Activated CD8-positive, alpha-beta memory T cell treated with anti-CD3 and anti-CD28 coated beads for 24 hours (primary cell): ENCODE measurements at places on chromosomes 16 and 17.
A peak's percentile ranks its signal among the peaks of the same experiment; 100 is the strongest.

GRCh38 chr17:54863176-54863575 lies 37.5 kb upstream of the TOM1L1 start:
- no peak for DNase-seq

- no peak for DNase-seq
Observed at GRCh38 chr17:41967921-41968578, 1.5 kb downstream of the CNP start.

GRCh38 chr16:68400083-68400923 lies 48.0 kb downstream of the SMPD3 start:
- no peak for DNase-seq

- no peak for DNase-seq
Observed at GRCh38 chr16:31754998-31755615, 118.5 kb upstream of the ZNF267 start.

GRCh38 chr17:4161967-4162305 lies 18.9 kb downstream of the CYB5D2 start:
- no peak for DNase-seq

DNA sequence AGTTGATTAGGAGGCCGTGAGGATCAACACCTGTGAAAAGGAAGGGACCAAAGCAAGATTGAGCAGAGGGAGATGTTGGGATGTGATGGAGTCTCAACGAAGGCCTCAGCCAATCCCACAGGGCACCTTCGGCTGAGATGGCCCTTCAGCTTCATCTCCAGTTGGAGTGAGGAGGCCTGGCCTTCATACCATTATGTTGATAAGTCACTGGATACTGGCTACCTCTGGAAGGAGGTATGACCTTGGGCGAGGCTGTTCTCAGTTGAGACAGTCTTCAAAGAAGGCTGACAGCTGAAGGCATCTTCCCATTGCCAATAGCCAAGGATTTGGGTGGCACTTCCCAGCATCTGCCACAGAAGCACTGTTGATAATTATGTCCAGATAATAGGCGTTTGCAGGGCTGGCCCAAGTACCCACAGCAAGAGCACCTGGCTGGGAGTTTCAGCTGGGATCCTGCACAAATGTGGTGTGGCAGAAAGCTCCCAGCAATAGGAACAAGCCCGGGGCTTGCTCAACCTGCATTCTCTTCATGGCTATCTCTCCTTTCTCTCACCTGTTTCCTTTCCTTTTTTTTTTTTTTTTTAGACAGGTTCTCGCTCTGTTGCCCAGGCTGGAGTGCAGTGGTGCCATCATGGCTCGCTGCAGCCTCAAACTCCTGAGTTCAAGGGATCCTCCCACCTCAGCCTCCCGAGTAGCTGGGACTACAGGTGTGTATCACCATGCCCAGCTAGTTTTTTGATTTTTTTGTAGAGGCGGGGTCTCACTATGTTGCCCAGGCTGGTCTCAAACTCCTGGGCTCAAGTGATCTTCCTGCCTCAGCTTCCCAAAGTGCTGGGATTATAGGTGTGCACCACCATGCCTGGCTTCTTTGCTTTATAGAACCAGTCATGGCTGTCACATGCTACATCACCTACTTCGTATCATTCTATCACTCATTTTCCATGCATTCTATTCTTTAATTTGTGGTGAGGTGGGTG lies 18.2 kb upstream of the MAP3K14 start:
- peak; percentile 33 for DNase-seq

- peak; percentile 74 for DNase-seq
Observed at GRCh38 chr17:21286909-21287702, 2.6 kb downstream of the MAP2K3 start.

GRCh38 chr17:79911430-79912399 lies 72.5 kb upstream of the CBX4 start:
- DNase-seq: no peak

DNA sequence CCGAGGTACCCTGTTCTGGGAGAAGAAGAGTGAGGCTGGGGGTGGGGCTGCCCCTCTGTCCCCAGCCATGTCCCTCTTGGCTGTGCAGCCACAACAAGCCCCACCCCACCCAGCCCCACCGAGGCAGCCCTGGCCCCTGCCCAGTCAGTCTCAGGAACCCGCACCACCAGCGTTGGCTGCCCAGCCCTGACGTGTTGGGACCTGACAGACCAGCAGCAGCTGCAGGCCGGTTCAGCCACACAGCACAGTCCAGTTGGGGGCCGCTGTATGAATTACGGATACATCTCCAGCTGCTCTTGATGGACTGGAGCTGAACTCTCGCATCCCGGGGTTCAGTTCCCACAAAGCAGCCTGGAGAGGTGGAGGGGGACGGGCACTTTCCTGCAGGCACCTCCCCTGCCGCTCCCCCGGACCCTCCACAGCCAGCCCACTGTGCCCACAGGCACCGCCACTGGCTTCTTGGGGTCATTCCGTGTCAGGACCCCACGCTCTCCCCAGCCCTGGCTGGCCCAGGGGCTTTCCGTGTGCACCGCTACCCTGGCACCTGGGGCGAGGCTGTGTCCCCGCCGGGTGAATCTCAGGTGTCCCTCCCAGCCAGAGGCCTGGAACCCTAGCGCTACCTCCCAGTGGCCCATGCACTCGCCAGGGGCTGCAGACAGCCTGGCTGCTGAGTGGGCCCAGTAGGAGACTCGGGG lies 7.1 kb downstream of the CDH15 start:
- no peak for DNase-seq

GRCh38 chr17:75047398-75048098 lies 523 bp downstream of the KCTD2 start:
- DNase-seq: peak; percentile 74

GRCh38 chr16:88329726-88330700 lies 52.7 kb upstream of the ZNF469 start:
- no peak for DNase-seq

DNA sequence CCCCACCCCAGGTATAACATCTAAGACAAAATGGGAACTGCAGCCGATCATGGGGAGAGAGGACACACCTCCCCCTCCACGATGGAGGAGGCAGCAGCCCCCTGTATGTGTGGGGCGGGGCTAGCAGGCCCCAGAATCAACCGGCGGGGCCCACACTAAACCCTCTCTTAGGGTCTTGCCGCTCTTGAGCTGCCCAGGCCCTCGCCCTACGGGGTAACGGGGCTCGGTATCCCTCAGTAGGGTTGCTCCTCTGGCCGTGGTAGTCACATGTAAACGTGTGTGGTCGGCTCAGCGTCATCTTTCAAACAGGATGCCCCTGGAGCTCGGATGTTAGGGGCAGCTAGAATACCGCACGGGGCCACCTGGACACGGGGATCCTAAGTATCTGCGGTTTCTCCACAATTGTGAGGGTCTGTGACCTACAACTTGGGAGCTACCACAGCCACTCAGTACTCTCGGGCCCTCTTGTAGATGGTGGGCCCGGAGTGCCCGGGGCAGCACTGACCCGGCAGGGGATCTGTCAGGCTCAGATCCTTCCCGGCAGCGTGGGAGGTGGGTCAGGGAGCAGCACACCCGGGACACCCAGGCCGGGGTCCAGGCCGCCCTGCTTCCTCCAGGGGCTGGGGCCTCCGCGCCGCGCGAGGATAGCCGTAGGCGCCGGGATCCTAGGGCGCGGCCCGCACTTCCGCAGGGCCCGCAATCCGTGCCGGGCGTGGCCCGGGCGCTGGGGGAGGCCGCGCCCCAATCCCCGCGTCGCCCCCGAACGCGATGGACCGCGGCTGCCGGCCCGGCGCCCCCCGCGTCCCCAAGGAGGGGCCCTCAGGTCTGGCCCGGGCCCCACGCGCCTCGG lies 781 bp downstream of the ARHGDIA start:
- peak; percentile 83 for DNase-seq

GRCh38 chr17:57747221-57748017 lies 2.3 kb upstream of the CCDC182 start:
- DNase-seq: peak; percentile 65

DNA sequence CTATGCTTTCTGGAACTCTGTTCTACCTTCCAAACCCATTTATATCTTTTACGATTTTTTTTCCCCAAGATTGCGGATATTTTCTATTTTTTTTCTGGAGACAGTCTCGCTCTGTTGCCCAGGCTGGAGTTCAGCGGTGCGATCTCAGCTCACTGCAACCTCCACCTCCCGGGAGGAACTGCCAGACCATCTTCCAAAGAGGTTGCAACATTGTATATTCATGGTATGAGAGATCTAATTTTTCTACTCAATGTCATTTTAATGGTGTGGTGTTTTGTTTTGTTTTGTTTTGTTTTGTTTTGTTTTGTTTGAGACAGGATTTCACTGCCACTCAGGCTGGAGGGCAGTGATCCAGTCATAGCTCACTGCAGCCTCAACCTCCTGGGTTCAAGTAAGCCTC lies 8.5 kb upstream of the BMERB1 start:
- DNase-seq: no peak

- no peak for DNase-seq
Observed at GRCh38 chr17:49452661-49453060, 38.0 kb upstream of the PHB1 start.

DNA sequence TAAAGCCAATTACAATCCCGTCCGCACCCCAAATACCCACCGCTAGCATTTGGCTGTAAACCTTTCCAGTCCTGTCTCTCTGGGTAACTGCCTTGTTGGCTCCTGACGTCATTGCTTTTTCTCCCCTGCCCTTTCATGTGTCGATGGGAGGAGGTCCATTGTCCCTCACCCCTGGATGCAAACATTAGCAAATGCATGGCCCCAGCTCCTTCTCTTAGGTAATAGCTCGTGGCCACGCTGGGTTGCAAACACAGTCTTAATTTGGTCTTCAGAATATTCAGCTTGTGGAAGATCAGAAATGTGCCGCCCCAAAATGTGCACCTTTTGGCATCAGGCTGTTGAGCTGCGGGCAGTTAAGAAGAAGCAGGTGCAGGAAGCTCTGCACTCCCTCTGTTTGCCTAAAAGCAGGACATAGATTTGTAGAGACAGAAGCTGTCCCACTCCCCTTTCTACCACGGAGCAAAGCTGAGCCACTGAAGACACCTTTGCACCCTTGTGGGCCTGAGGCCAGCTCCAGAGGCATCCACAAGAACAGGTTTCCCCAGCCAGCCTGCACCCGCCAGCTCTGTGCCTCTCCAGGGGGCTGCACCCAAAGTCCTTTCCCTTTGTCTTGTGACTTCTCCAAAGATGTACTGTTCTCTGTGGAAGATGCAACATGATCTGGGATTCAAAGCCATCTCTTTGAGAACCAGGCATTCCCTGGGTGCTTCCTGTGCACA lies 127.3 kb downstream of the MGAT5B start:
- DNase-seq: no peak

DNA sequence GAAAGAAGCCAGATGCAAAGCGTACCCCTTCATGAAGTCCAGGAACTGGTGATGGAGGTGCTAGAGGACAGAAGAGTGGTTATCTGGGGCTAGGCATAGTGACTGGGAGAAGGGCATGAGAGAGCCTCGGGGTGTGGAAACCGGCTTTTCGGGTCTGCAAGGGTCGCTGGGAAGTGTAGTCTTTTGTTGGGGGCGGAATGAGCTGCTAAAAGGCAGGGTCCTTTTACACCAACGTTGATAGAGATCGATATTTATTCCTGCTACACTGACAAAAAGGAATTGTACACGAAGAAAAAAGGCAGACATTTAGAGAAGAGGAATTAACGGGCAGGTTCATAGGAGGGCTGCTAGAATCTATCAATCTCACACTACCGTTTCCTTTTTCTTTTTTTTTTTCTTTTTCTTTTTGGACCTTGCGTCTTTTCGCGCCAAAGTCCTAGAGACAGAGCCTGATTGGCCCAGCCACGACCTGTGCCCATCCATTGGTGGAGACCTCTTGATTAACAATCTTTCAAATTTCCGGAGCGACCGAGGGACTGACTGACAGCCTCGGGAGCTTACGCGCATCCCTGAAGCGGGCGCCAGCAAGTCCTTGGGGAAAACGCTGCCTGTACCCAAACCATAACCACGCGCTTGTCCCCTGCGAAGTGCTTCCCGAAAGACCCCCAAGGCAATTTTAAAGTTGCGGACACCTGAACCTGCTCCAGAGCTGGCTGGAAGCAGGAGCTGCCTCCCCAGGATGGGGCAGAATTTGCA lies 27.7 kb upstream of the DHRS7B start:
- DNase-seq: peak; percentile 81

DNA sequence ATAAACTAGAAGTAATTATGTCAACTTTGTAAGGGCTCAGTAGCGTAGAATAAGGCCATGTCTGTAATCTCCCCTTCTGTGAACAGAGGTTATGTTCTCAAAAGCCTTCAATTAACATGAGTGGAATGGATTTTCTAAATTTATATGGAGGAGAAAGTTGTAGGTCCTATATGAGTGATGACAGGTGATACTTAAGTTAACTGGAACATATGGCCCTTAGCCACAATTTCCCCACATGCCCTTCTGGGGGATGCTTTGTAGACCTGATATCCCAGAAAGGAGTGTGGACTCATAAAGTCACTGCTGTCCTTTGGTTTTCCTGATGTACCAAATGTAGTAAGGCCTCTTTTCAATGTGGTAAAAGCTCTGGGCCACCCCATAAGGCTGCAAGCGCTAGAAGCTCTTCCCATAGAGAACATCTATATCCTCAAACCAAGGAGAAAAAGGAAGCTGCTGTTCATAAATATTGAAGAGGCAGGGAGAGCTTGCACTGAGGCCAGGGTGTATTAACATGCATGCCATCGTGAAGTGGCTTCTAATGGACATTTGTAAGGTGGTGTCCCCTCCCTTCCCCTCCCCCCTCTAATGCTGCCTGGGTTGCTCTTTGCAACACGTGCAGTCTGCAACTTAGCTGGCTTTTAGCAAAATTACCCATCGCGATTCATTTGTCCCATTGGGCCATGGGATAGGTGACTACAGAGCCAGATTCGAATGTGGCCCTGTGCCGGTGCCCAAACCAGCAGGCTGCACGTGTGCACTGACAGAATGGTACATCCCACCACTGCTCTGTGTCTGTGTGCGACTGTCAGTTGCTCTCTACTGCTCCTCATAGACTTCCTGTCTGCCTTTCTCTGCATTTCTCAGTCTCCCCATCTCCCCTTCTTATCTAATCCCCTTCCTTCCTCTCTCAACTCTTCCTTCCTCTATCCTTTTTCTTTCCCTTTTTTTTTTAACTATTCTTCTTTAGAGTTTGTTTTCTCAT lies 269.0 kb downstream of the WWOX start:
- DNase-seq: no peak

- DNase-seq: no peak
Observed at GRCh38 chr16:58497935-58498334, 2.0 kb upstream of the NDRG4 start.

DNA sequence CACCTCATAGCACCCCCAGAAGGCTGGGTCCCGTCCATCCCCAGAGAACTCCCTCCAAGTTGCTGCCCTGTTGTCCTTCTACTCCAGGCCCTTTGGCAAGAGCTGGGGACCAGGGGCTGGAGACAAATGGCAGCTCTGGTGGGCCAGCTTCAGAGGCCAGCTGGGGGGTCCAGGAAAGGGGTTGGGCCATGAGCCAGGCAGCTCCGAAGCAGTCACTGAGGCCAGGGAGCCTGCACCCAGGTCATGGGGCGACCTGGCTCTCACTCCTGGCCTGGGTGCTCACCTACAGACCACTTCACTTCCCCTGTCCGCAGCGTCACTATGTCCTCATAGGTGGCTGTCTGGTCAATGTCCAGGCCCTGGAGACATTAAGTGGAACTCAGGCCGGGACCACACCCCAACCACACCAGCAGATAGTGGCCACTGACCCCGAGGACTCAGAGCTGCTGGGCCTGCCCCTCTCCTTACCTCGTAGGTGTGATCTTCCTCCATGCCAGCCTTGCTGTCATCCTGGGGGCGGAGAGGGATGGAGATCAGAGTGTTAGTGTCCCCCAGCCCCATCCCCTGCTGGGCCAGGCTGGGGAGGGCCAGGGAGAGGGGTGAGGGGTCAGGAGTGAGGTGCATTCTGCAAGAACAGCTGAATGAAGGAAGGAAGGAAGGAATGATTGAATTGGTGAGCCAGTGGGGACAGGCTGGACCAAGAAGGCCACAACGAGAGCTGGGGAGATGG lies 3.0 kb downstream of the CD79B start:
- no peak for DNase-seq
